ENCODE measurements at places on chromosomes 5 and 9. TPM values are rescaled to one million over a fixed set of nuclear protein-coding genes. Genes with fewer than 3 reads are reported as not detected.
A peak's percentile ranks its signal among the peaks of the same experiment; 100 is the strongest.

DNA sequence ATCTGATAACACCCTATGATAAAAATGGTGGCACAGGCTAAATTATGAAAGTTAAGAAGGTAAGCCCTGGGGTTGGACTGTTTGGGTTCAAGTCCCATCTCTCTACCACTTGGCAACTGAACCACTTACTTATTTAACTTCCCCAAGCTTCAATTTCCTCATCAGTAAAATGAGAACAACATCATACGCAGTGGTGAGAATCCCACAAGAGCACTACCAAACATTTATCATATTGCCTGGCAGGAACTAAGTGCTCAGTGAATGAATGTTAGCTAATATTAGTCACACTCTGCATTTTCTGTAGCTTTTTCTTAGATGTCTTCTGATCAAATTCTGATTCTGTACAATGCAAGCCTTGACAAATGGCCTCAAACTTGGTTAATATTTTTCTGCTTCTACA lies 306.7 kb downstream of the EBF1 start:
- no peak overlapping the region for H3K4me3 ChIP-seq
- H3K4me1 ChIP-seq: no peaks in the 10 kb centered on the region
- no peak for DNase-seq
- H3K36me3 ChIP-seq: no peaks in the 10 kb centered on the region
- no peaks in the 10 kb centered on the region for H3K27me3 ChIP-seq

DNA sequence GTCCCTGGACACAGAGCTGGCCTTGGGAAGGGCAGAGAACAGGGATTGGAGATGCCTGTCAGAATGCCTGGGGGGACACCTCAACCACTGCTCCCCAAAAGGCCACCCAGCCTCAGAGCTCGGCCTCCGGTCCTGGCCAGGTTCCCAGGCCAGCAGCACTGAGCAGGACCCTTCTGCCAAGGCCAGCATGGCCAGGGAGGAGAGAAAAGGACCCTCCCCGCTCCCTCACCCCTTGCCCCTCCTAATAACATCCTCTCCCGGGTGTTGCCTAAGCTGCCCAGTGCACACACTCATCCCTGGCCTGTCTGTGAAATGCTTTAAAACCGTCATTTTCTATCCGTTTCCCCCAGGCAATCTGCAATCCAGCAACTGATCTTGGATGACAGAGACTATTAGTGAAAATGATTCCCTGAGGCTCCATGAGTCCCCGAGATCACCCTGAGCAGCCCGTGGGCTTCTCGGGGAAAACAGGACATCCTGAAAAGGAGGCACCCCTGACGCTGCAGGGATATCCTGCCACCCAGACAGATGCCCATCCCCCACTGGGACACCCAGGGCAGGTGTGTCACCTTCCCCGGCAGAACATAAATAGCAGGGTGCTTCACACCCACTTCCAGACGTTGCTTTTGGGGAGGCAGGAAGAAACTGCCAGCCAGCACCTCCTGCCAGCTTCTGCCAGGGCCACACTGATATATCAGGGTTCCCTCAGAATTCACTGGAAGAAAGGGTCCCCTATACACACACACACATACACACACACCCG lies 75.3 kb downstream of the ADAMTS2 start:
- H3K36me3 ChIP-seq: no peaks in the 10 kb centered on the region
- no peaks in the 10 kb centered on the region for H3K27me3 ChIP-seq
- H3K4me1 ChIP-seq: no peaks in the 10 kb centered on the region
- no peak for DNase-seq

DNA sequence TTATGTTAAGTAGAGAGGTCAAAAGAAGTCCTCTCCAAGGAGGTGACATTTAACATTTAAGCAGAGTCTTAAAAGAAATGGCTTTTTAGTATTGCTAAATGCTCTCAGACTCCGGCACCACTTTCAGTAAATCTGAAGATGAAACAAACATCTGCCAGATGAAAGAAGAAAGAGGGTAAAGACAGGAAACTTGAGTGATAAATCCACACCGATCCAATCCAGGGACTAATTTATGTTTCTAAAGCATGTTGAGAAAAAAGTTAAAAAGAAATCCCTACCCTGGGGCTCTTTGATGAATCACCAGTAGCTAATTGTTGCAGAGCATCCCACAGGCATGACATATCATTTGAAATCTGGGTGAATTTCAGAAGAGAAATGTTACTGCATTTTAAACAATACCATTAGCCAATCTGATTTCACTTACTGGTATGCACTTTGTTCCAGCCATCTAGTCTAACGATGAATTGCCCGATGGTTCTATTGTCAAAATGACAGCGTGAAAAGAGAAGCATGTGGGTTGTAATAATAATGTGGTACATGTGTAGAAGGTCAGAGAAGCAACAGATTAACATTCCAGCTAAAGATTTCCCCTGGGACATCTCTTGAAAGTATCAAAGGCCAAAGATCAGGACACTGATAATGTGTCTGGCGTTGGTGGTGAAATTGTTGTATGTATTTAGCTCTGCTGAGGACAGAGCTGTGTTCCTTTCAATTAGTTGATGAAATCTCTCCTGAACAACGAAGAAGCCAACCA lies 485.7 kb downstream of the CSNK1G3 start:
- DNase-seq: no peak
- no peaks in the 10 kb centered on the region for H3K27me3 ChIP-seq
- H3K4me1 ChIP-seq: no peaks in the 10 kb centered on the region
- no peak overlapping the region for H3K4me3 ChIP-seq
- no peaks in the 10 kb centered on the region for H3K36me3 ChIP-seq

DNA sequence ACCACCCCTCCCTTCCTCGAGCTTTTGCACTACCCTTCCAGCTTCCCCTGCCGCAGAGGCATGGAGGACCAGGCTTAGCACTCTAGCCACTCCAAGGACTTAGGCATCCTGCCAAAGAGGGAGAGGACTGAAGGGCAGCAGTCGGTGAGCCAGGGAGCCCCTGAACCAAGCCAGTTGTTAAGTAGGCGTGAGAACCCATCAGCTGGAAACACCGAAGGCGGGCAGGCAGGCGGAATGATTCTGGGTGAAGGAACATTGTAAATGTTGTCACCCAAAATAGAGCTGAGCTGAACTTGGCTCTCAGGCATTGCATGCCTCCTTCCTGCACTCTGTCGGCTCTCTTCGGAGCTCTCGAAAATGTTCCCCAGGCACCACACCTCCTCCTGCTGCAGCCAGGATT lies 42.8 kb downstream of the NRG2 start:
- no peak for DNase-seq
- H3K27ac ChIP-seq: no peak overlapping the region
- H3K4me3 ChIP-seq: no peak overlapping the region
- no peaks in the 10 kb centered on the region for H3K4me1 ChIP-seq

GRCh38 chr5:135072387-135073281 lies 38.6 kb upstream of the PITX1 start:
- H3K36me3 ChIP-seq: no peaks in the 10 kb centered on the region
- no peaks in the 10 kb centered on the region for H3K4me1 ChIP-seq
- no peak for DNase-seq
- H3K27ac ChIP-seq: no peak overlapping the region
- H3K27me3 ChIP-seq: no peaks in the 10 kb centered on the region

DNA sequence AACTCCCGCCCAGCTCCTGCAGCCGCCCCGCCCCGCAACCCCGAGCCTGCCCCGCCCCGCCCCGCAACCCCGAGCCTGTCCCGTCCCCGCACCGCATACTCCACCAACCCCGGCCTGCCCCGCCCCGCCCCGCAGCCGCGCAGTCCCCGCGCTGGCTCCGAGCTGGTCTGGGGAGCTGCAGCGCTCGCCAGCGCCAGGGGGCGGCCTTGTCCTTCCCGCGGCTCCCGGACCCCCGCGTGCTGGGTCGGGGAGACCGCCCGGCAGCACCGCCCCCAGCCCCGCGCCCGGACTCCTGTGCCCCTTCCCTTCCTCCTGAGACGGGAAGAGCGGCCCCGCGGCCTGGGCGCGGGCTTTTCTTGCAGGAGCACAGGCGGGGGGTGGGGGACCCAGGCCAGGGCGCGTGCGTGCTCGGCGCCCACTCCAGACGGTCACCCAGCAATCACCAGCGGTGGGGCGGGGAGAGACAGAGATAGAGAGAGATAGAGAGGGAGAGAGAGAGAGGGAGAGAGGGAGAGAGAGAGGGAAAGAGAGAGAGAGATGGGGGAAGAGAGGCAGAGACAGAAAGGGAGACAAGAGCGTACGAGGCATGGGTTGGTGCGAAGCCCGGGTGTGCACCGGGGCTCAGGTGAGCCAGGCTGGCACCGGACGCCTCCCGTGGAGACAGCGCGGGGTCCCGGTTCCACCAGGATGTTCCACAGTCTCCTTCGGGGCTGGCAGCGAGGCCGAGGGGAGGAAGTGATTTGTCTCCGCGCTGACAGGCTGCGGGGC lies 14.7 kb upstream of the TMEM250 start:
- H3K27me3 ChIP-seq: peaks cover 46% of the 10 kb centered on the region
- peak; percentile 25 for DNase-seq
- H3K27ac ChIP-seq: no peak overlapping the region
- peak overlapping the region; percentile 39 for H3K4me3 ChIP-seq
- H3K36me3 ChIP-seq: peaks cover 3% of the 10 kb centered on the region

The MYOZ3 gene
- total RNA-seq: not detected

The PCA3 gene
- total RNA-seq: not detected
